ENCODE measurements at places on chromosomes 2 and 18.

- no peak for DNase-seq
These were observed 285.1 kb downstream of the MYT1L start for GRCh38 chr2:2045950-2046349.

DNA sequence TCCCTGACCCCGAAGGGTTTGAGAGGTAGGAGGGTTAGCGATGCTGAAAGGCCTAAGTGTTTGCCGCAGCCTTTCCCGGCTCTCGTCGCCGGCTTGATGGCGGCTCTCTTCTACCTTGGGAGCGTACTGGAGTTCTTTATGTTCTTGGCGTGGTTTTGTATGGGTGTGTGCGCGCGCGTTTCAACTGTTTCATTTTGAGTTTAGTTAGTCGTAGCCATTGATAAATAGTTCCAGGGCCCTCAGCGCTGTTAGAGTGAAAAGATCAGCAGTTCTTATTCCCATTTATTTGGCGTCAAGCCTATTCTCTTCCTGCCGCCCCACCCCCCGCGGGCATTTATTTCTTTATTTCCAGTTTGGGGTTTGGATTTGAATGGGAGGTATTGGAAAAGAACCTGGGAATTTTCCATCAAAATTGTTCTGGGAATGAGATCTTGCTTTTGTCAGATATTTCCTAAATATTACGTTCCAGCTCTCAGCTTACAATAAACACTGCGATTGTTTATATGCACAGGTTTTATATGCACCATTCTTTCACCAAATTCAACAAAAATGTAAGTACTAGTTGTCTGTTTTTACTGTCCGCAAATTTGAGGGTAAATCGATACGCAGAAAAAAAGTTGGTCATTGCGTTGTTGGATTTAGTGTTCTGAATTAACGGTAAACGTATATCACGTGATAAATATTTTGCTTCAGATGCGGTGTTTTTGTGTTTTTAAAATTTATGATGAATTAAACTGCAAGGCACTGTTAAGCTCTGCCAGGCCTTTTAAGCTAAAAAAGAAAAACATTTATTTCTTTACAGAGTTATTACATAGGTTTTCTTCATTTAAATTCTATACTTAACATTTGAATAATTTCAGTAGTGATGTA, 954 bp downstream of the CCNT2 start:
- no peak for DNase-seq

DNA sequence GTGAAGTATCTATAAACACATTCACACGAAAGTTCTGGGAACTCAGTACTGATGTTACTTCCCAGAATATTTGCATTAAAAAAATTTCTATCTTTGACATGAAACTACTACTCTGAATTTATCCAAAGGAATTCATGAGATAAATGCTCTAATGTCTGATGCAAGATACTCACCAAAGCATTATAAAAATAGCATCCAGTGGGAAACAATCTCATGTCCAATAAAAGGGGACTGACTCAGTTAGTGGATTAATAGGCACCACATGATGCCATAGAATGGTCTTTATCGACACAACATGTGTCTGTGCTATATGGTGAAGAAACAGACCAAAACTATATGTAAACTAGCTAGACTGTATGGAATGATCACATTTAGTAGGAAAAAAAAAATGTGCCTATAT, 33.9 kb downstream of the LAMA3 start:
- no peak for DNase-seq

- DNase-seq: no peak
These were observed 13.6 kb upstream of the CYP27C1 start for GRCh38 chr2:127233710-127234109.

GRCh38 chr18:13256444-13257305, 38.1 kb downstream of the LDLRAD4 start:
- no peak for DNase-seq

DNA sequence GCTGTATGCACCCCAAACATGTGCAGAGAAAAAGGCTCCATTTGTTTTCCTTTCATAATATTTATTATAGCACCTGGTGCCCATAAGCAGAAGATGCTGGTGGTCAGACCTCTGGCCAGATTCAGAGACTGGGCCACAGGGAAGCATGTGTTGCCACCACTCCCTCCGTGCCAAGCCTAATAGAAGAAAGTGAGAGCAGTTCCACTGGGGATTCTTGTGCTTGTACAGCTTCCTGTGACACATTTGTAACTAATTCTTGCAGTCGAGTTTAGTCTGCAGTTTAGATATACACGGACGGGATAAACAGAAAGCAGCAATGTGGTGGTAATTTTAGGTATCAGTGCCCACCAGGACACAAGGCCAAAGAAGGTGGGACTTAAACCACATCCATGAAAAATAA, 135.4 kb upstream of the PIEZO2 start:
- no peak for DNase-seq

DNA sequence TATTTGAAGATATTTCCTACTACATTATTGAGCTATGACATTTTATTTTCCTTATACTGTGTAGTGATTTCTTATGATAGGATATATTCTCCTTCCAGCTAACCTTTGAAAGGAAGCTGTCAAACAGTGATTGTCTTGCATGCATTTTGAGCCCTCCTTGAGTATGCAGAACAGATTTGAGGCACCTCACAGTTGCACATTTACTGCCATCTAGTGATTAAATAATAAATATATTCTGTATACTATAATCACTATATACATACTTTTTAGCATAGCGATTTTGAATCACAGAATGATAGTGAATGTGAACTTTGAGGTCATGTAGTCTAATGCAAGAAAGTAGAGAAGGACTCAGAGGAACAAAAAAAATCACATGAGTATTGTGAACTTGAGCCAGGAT, 268.4 kb upstream of the CDH19 start:
- DNase-seq: no peak

DNA sequence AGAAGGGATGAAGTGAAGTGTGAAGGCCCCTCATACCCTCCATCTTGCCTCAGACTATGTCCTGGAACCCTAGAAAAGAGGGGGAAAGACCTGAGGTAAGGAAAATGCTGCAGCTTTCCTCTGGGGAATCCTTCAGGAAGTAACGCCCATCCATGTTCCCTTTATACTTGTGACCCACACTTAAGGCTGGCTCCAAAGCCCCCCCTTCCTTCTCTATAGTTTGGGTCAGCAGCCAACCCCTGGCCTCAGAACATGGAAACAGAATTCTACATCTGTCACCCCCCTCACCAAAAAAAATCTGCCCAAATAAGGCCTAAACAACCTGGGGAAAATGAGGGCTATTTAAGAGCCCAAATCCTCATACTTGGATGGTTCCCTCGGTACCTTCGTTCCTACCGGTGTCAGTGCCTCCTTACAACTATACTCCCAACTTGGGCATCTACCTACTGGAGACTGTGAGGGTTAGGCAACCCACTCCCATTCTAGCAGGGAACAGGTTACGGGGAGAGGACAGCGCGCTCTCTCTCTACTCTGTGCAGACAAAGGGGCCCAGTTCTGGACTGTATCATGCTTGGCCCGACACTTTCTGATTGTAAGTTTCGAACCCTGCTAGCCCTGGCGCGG, 689 bp downstream of the OST4 start:
- DNase-seq: no peak

- DNase-seq: no peak
These were observed 955.4 kb upstream of the FANCL start for GRCh38 chr2:59196491-59196890.

- no peak for DNase-seq
These were observed 23.2 kb upstream of the LPIN2 start for GRCh38 chr18:3036108-3036507.

DNA sequence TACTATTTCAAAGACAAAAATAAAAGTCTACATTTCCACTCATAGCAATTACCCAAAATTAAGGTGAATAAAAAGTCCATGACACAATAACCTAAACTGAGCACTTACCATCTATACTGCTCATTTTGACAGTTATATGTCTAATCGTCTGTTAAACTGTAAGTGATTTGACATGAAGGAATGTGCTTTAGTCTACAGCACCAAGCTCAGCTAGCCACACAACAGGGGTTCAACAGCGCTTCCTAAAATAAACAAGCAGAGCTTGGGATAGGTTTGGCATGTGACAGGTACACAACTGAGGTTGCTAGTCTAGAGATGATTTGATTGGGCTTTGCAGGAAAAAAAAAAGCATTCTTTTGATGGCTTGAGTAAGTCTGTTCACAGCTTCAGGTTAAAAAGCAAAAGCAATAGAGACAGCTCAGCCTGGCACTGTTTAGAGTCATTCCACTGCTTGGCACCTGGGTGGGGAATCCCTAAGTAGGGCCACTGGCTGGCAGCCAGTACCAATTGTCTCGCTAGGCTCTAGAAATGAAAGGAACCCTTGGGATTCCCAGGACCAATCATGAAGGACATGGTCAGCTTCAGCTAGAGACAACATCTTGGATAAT, 78.6 kb downstream of the BARD1 start:
- DNase-seq: no peak

DNA sequence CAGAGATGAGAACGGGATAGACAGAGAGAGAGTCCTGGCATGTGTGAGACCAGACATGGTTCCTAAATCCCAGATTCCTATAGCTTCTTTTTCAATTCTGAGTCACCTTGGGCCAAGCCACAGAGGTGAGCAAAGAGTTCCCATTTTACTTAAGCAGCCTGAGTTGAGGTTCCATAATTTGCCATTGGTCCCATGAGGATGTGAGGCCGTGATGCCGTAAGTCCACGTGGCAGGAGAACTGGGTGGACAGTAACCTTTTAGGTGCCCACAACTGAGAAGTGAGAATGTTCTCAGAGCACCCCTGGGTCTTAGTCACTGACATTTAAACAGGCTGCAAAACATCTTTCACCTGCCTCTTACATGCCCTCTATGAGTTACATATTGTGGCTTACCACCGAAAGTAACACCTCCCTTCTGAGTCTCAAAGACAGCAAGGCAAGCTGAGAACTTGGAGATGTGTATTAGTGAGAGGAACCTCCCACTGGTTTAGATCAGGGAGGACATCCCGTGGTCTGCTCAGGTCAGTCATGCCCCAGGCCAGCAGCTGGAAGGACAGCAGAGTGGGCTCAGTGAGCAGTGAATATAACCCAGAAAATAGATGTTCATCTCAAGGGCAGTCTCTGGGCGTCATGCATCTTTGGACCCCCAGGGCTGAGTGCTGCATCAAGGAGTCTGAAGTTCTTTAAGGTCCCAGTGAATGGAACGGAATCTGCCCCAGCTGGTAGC, 127.9 kb upstream of the LGALSL start:
- no peak for DNase-seq

GRCh38 chr2:96092573-96092877, 23.8 kb downstream of the ADRA2B start:
- DNase-seq: no peak

- no peak for DNase-seq
These were observed 314.0 kb downstream of the MEIS1 start for GRCh38 chr2:66748939-66749338.

- peak; percentile 39 for DNase-seq
These were observed 344.0 kb downstream of the PIK3C3 start for GRCh38 chr18:42298759-42299675.

DNA sequence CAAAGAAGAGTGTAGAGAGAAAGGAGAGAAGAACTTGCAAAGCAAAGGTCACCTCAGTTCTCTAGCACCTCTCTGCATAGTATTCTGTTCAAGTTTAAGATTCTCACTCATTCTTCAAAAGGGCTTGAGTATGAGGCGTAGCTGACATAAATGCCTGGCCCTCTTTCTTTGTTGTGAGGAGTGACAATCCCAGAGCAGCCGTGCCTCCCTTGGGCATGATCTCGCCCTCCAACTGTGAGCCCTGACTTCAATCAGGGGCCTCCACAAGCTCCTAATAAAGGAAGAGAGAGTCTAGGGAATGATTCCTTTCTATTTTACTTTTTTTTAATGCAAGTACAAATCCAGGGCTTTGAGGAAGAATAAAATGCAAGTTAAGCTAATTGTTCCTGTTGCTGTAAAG, 402.7 kb downstream of the LRP1B start:
- DNase-seq: no peak

DNA sequence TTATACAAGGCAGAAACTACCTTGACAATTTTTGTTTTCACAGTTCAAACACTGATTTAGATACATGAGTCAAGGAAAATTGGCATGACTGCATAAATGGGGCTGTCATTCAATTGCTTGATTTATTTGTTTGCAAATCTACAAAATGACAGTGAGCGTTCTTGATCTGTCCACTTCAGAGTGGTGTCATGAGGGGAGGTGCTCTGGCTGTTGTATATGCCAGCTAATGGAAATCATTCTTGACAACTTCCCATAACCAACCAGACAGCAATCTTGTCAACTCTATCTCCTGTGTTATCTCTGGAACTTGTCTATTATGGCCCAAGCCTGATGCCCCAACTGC, 120.6 kb upstream of the UGP2 start:
- no peak for DNase-seq

- DNase-seq: no peak
These were observed 67.4 kb downstream of the GYPC start for GRCh38 chr2:126723281-126723815.

GRCh38 chr2:10079266-10079869, 843 bp downstream of the CYS1 start:
- DNase-seq: no peak

DNA sequence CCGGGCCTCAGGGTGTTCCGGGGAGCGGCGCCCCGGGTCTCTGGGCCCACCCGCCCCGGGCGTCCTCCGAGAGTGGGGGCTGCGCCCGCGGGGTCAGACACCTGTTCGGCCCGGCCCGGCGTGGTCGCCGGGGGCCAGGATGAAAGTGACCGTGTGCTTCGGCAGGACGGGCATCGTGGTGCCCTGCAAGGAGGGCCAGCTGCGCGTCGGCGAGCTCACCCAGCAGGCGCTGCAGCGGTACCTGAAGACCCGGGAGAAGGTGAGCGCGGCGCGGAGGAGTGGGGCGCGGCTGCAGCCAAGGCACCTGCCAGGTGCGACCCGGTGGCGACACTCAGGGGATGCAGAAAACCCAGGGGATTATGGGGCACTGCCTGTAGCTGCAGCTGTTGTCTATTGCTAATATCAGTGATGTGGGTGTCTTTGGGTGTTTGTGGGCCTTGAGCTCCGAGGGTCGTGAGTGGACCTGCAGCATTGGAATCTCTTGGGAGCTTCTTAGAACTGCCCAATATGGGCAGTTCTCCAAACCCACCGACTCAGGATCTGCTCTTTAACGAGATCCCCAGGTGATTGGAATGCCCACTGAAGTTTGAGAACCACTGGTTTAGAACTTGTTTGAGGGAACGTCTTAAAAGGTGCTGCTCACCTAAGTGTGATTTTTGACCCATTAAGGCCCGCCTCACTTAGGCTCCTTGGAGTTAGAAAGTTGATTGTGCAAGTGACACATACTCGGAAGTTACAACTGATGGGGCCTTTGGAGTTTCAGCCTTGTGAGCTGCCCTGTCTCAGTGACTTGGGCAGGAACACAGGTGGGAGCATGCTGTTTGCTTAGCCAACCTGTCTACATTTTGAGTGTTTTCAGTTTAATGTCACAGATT, 823 bp downstream of the PARD3B start:
- no peak for DNase-seq

DNA sequence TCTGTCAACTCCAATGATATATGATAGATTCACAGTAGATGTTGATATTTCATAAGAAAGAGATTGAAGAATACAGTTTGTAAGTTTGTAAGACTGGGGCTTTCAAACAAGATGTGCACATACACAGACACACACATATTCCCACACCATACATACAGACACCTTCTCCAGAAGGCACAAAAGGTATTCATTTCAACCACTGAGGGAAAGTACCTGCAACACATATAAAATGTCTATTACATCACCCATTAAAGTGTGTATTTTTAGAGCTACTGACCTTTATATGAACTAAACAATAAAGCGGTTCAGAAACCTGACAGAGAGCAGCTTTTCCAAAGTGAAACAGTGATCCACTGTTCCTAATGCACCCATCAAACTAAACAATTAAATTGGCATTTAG, 53.3 kb downstream of the CCDC148 start:
- DNase-seq: no peak

Measured in caudate nucleus (tissue), 63 donors.